ENCODE measurements at places on chromosomes 4 and X.

DNA sequence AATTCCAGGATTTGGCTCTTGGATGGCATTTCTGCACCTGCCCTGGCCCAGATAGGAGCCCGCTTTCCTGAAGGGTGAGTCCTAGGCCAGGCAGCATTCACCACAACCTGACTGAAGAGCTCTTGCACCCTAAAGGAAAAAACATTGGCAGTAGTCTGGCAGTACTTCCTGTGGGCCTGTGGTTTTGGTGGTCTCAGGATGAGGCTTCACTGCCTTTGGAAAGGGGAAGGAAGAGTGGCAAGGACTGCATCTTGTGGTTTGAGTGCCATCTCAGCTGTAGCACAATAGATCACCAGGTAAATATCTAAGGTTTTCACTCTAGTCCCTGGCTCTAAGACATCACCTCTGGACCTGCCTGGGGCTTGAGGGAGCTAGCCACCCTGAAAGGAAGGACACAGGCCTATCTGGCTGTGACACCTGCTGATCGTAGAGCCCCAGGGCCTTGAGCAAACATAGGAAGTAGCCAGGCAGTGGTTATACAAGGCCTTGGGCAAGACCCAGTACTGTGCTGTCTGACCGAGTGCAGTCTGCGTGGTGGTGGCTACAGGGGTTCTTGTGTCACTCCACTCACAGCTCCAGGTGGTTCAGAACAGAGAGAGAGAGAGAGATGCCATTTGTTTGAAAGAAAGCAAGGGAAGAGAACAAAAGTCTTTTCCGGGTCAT lies 28.5 kb upstream of the PRRG1 start:
- no peak for DNase-seq

DNA sequence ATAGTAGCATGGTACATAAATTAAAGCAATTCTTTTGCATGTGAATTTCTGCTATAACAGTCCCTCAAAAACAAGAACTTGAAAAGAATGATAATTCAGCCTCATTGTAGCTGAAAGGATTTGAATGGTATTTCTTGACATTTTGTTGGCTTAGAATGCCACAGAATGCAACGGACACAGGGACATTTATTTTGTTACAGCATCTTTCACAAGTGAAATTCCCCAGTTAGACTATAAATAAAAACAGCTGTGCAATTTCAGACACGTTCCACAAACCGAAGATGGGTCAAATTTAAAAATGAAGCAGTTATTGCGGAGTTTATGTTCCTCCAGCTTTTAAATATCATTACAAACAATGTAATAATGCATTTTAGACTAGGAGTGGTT lies 82.8 kb upstream of the AMELX start:
- DNase-seq = no peak

DNA sequence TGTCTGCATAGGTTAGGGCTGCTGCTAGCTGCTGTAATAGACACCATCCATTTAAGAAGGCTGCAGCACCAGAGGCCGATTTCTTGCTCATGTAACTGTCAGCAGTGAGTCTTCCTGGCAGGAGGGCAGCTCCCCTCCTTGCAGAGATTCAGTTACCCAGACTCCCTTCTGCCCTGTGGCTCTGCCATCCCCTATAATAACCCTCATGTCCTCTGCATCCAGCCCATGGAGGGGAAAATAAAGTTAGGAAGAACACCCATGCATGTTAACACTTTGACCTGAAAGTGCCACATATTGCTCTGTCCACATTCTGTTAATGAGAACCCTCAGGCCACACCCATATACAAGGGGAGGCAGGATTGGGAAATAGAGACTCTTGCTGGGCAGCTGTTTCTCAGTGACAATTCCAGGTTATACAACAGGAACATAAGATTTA lies 5.4 kb downstream of the STBD1 start:
- DNase-seq = no peak

DNA sequence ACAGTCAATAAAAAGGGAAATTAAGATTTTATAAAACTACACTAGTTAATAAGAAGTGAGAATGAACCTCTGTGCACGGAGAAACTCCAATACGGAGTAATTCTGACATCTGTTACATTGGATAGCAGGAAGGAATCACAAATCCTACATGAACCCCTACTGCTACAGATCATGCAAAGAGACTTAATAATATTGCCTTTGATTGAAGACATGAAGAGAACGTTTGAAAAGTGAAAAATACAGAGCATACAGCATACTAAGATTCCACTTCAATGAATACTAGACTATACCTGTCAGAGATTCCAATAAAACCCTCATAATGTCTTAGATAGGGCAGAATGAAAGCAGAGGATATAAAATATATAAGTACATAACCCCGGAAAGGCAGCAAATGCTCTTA lies 360.4 kb upstream of the GALNT7 start:
- DNase-seq = no peak

GRCh38 chrX:14095702-14096101 lies 66.0 kb upstream of the GEMIN8 start:
- no peak for DNase-seq

GRCh38 chr4:8108261-8108660 lies 50.4 kb downstream of the ABLIM2 start:
- DNase-seq = no peak

GRCh38 chr4:39056023-39056422 lies 6.0 kb upstream of the KLHL5 start:
- DNase-seq = no peak

DNA sequence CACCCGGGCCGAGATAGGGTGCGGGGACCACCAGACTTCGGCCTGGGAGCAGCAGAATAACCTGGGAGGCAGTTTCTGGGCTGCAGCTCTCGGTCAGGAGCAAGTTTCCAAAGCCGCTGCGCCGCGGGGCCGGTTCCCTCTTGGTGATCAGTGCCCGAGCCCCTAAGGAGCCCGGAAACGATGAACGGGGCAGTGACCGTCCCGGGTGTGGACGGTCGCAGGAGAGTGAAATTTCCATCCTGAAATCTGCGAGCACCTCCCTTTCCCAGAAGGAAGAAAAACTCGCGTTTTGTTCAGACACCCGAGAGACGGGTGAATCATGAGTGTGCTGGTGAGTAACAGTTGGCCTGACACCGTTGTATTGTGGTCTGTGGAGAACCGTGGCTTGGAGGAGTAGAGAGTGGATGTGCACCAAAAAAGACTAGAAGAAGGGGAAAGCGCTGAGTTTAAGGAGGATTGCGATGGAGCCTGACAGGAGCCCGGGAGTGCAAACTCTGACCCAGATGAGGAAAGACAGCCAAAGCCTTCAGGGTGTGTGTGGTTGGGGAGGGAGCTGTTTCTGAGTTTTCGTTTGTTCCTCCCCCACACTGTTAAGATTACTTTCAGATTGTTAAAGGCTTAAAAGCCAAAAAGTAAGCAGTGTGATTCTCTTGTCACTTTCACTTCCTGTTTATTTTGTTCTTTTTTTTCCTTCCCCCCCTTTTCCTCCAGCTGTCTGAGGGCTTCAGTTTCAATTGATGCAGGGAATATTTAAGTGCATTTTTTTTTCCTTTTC lies 828 bp downstream of the MCUB start:
- peak; percentile 5 for DNase-seq

- DNase-seq = no peak
Observed at GRCh38 chr4:129862461-129862860, 766.5 kb downstream of the C4orf33 start.

GRCh38 chrX:46754586-46755061 lies 4.3 kb downstream of the SLC9A7 start:
- DNase-seq = no peak

GRCh38 chr4:18734405-18734804 lies 712.9 kb upstream of the LCORL start:
- no peak for DNase-seq

GRCh38 chrX:8075636-8076035 lies 95.4 kb downstream of the VCX2 start:
- no peak for DNase-seq

DNA sequence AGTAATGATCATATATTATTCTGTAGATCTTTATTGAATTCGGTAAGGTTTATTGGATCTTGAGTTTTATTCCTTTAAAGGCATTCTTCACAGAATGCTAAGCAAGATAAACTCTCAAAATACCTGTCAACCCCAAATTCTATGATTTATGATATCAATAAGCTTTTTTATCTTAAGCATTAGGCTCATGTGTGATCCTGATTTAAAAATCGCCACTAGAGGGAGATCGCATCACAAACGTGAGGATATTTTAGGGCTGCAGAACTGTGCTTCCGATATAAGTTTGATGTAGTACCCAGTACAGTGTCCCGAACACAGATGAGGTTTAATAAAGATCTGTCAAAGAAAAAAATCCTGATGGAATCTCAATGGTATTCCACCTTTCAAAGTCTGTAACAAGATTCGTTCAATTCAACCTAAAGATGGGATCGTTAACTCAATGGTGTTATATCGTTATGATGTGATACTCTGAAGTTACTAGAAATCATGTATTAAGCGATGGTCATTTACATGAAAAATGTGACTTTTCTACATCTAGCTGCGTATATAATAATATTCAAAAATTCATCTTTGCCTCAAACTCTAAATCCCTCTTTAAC lies 169.0 kb downstream of the CORIN start:
- peak; percentile 54 for DNase-seq

GRCh38 chr4:129254526-129254925 lies 158.6 kb downstream of the C4orf33 start:
- no peak for DNase-seq

- DNase-seq = no peak
Observed at GRCh38 chr4:176380352-176381157, 60.8 kb downstream of the SPCS3 start.

DNA sequence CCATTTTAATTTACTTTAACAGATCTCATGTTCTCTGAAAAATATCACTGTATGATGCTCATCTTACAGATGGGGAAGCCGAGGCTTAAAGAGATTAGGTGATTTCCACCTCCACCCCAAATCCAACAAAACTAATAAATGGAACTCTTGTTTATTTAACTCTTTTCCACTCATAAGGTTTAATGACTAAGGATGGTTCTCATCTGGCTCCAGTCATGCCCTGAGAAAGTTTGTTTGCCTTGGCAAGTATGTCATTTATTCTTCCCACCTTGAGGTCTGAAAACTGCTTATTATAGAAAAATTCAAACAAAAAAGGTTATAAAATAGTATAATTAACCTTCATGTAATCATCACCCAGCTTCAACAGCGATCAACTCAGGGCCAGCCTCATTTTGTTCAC lies 56.3 kb downstream of the PPEF2 start:
- DNase-seq = no peak

DNA sequence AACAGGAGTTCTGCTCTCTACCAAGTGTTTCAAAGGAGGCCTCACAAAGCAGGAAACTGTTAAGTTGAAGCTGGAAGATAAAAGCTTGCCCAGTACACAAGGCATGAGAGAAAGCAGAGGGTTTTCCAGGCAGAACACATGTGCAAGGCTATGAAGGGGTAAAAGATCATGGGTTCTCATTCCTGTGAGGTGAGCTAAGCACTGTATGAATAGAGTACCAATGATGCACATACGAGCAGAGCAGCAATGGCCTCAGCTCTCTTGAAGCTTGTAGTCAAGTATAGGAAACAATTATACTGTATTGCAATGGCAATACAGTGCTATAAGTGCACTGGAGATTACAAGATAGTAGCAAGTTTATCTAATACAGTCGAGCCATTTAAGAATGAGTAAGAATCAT lies 18.0 kb downstream of the TTC29 start:
- no peak for DNase-seq

DNA sequence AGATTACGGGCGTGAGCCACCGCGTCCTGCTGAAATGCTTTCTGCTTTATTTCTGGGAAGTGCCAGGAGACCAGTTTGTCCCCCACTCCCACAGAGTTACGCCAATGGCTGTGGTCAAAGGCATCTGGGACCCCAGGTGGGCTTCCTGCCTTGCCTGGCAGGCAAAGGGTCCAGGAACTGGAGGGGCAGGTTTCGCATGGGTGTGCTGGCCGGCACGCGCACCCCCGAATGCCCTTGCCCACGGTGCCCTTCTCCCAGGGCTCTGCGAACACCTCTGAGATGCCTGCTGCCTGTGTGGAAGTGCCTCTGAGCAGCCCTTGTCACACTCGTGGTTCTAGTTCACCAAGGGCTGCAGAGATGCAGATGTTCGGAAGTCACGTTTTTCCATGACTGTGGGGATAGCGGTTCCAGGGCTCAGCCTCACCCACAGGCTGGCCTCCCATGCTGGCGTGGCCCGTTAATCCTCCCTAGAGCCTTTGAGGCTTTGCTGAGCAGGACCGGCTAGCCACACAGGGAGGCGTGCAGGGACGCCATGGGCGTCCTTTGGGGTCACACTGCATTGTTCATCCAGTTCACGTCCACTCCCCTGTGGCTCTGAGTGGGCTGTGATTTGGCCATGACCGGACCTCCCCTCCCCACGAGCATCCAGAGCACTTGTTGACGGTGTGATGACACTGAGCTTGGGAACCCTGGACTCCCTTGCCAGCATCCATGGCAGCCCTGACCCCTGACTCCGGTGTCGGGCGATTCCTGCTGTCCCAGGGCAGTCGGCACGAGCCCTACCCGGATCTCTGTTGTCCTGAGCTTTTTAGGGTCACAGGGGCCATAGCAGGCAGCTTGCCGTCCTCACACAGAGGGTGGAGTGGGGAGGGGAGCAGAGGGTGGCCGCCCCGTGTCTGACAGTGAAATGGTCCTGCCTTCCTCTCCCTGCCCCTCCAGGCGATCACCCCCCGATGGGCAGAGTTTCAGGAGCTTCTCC lies 12.7 kb upstream of the ADD1 start:
- DNase-seq = no peak

- DNase-seq = no peak
Observed at GRCh38 chr4:158122501-158122900, 50.3 kb downstream of the GASK1B start.

- no peak for DNase-seq
Observed at GRCh38 chr4:4327652-4328121, 37.6 kb downstream of the ZBTB49 start.

DNA sequence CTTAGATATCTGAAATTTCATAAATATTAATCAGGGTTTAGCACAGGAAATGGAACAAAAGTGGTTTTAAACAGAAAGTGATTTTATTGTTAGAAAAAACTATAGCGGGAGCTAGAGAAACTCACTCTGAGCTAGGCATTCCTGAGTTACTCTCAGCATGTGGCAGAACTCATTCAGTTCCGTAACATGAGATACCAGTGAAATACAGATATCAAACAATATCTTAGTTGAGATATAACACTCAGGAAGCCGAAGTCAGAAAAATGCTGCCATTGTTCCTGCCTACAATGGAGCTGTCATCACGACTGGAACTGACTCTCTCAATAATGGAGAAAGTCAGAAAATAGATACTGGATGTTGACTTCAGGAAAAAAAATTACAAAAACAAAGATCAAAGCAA lies 1428.7 kb downstream of the PCDH18 start:
- DNase-seq = no peak

- DNase-seq = no peak
Observed at GRCh38 chrX:143581240-143581639, 54.7 kb downstream of the SLITRK4 start.

Measured in anterior cingulate cortex (tissue), 58 donors.